ENCODE measurements at places on chromosomes 3 and 15.

GRCh38 chr3:46671541-46672348, 21.7 kb downstream of the ALS2CL start:
- DNase-seq: no peak

GRCh38 chr15:101029971-101030661, 111.0 kb downstream of the LRRK1 start:
- DNase-seq: no peak

- no peak for DNase-seq
Measured at GRCh38 chr3:139564294-139564861, 24.8 kb upstream of the RBP1 start.

DNA sequence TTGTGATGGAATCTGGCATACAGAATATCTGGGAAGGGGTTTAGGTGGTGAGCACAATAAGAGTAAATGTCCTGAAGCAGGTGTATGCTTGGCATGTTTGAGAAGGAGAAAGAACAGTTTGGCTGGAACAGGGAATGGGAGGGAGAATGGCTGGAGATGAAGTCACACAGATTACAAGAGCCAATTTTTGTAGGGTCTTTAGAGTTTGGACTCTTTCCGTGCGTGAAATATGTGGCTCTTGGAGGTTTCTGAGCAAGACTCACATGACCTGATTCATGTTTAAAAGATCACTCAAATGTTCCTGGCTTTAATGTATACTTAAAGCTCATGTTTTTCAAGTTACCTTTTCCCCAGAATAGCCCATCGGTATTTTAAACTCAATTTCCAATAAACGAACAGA, 32.8 kb downstream of the SPRED1 start:
- DNase-seq: no peak
